Activated naive CD8-positive, alpha-beta T cell treated with anti-CD3 and anti-CD28 coated beads for 36 hours (primary cell): ENCODE measurements at places on chromosomes 16 and 17. TPM values are rescaled to one million over a fixed set of nuclear protein-coding genes. Genes with fewer than 3 reads are reported as not detected.

The P3H4 gene
- 1.8 TPM for total RNA-seq

The HEATR9 gene
- not detected for total RNA-seq

The TMC5 gene
- not detected for total RNA-seq

GRCh38 chr17:2682176-2682938 is 29.2 kb downstream of the CLUH start:
- H3K27me3 ChIP-seq, result no peaks in the 10 kb centered on the region
- H3K36me3 ChIP-seq, result peaks cover 13% of the 10 kb centered on the region
- H3K4me3 ChIP-seq, result no peak overlapping the region
- H3K4me1 ChIP-seq, result no peaks in the 10 kb centered on the region
- no peak overlapping the region for H3K27ac ChIP-seq

DNA sequence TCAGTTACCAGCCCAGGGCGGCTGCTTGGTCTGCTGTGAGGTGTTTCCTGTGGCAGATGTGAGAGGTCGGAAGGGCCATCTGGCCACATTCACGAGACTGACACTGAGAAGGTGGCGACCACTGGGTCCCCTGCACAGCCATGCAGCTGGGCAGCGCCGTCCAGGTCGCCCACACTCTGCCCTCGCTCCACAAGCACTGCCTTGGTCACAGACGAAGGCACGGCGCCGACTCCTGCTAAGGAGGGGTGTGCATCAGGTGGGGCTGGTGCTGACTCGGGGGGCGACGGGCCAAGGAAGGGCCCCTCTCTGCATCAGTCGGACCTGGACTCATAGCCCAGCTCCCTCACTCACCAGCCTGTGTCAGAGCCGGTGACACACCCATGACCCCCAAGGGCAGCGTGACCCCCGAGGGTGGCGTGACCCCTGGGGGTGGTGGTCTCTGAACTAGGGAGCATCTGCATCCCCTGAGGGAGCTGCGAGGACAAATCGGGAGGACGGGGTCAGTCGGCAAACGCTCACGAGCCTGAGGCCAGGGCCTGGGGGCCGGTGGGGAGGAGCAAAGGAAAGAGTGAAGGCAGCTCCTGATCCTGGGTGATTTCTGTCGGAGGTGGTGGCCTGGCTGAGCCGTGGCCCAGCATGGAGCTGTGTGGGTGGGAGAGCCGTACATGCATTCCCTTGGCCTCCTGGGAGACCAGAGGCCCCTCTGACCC is 30.4 kb downstream of the NME3 start:
- H3K36me3 ChIP-seq, result peaks cover 1% of the 10 kb centered on the region
- H3K27me3 ChIP-seq, result no peaks in the 10 kb centered on the region
- no peak overlapping the region for H3K27ac ChIP-seq
- H3K4me3 ChIP-seq, result no peak overlapping the region
- no peaks in the 10 kb centered on the region for H3K4me1 ChIP-seq
